Foreskin fibroblast (primary cell): ENCODE measurements at places on chromosomes 6 and 20.

DNA sequence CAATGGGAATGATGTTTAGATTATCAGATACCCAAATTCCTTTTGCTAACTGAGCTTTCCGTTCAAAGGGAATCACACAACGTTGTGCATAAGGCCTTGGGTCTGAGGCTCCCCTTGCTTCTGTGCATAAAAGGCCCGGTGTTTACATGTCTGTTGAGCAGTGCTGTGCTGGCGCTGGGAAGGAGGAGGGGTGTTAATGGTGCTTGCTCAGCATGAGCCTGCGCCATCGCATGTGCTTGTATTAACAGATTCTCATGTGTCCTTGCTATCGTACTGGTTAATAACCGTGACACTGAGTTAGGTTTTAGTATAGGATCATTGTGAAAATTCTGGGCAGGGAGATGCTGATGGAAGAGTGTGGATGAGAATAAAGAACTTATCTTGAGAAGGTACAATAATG is 62.3 kb upstream of the TRAF3IP2 start:
- no peak for DNase-seq

DNA sequence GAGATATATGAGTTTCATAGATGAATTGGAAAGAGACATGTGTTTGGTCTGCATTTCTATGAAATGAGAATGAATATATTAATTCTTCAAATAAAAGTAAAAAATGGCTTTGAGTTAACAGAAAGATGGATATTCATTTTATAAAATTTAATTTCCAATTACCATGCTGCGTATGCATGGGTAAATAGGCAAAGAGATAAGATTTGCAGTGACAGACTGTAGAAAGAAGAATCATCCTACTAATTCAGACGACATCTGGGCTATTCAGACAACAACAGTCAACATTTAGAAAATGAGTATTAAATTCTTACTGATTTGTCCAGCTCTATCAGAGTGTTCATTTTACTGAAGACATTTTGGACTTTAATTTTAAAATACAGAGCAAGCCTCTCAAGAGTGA is 602.2 kb upstream of the NRSN1 start:
- no peak for DNase-seq

- peak; percentile 95 for DNase-seq
Measured at GRCh38 chr20:3686867-3687321, 5.1 kb upstream of the ADAM33 start.

GRCh38 chr6:106141441-106142237 is 55.5 kb downstream of the PRDM1 start:
- no peak for DNase-seq

GRCh38 chr20:36645998-36646397 is at the start of gene SLA2:
Gene SLA2, minus strand, starts transcription at chr20:36646196. Its CDS starts 4,861 bp downstream, at chr20:36641335.
- no peak for DNase-seq

- peak; percentile 87 for DNase-seq
Measured at GRCh38 chr6:104705095-104705707, 154.5 kb downstream of the HACE1 start.

GRCh38 chr20:36043441-36043840 is 75.1 kb downstream of the CNBD2 start:
- no peak for DNase-seq

- peak; percentile 72 for DNase-seq
Measured at GRCh38 chr6:9399916-9400315, 964.6 kb upstream of the SLC35B3 start.

DNA sequence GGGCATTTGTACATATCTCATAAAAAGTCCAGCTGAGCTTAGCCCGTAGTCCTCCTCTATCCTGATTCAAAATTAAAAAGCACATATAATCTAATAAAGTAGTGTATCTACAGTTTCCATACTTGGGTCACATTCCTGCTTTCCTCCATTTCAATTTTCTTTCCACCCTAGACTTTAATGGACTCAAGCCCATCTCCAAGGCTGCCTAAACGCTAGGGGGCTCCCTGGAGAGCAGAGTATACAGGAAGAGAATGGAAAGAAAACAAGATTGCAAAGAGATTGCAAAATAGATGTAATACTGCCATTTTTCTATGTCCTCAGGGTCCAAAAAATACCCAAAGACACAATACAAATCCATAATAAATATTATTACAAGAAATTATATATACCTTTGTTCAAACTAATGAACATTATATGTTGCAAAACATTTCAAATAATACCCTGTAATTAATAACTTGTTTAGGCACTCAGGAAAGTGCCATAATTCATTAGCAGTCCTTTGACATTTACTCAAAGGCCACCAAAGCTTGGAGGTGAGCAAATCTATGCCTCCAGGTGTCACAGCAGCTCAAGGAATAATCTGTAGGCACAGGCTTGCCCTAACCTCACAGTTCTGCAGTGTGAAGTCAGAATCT is 2.4 kb upstream of the MCM3 start:
- peak; percentile 49 for DNase-seq

DNA sequence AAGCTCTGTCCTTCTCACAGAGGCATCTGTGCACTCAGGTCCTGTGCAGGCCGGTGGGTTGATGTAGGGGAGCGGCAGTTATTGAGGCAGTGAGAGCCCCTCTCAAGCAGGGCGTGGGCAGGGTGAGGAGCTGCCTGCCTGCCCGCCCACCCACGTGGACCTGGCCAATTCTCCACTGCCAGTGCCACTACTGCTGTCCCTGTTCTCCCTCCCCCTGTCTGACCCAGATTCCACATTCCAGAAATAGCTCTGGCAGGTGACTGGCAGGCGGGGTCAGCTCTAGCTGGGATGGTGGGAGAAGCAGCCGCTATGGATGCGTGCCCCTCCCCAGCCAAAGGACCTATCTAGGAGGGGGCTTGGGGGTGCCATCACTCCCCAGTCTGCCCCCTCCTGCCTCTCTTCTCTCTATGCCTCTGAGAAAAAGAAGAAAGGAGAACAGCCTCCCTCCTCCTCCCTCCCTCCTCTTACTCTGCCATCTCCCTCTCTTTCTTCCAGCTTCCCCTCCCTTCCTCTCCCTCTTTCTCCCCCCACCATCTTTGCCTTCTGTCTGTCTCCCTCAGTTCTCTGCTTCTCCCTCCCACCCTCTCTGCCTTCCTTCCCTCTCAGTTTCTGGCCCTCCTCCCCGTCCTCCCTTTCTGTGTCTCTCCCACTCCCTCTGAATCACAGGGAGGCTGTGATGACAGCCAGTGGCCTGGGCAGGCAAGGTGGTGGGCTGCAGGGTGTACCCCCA is 86.5 kb upstream of the MYL9 start:
- no peak for DNase-seq

DNA sequence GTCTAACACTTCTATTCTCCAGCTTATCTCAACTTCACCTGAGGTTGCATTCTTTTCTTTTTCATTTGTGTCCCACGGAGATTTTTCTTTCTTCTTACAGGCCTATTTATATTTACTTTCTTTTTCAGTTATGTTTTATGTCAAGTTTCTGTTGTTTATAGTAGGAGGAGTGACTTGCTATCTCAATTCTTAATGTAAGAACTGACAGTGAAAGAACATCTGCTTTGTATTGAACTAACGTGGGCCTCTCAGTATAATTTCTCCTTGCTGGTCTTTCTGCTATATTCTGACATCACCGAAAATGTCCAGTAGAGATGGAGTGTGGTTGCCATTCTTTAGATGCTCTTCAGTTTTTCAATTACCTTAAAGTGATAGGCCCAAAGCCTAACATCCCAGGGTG is 521.7 kb downstream of the EPM2A start:
- peak; percentile 32 for DNase-seq

GRCh38 chr6:2502998-2503674 is 247.6 kb downstream of the MYLK4 start:
- no peak for DNase-seq

- peak; percentile 53 for DNase-seq
Measured at GRCh38 chr20:20491110-20491783, 123.3 kb downstream of the INSM1 start.

GRCh38 chr20:12201289-12201991 is 283.7 kb downstream of the BTBD3 start:
- DNase-seq, result peak; percentile 86
